Activated T-helper 2 cell treated with anti-CD3 and anti-CD28 coated beads, Interferon-gamma antibody, Interleukin-2, Interleukin-4, amounts not matched to agents 10 μg/mL and 5 μg/mL and 100 μg/mL, durations not matched to agents 14 hours and 24 hours and 36 hours (primary cell): ENCODE measurements at places on chromosomes 6 and 20. TPM values are rescaled to one million over a fixed set of nuclear protein-coding genes. Genes with fewer than 3 reads are reported as not detected.

BTN1A1 gene
- total RNA-seq: not detected in 2 replicates

DNA sequence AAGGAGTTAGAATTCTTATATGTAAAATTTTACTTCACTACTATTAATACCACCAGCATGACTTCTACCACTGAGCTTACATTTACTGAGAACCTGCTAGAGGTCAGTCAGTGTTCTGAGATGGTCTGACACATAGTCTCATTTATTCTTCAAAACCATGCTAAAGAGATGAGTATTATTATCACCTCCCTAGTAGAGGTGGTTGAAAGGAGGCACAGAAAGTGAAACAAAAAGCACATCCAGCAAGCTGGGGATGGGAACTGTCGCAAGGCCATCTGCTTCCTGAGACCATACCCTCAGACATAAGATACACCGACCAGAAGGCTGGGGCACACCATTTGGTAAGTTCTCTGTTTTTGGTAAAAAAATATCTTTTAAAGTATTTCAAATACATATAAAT is 137.7 kb downstream of the INSM1 start:
- H3K36me3 ChIP-seq: peaks cover 47% of the 10 kb centered on the region
- peaks cover 30% of the 10 kb centered on the region for H3K4me1 ChIP-seq
- H3K27me3 ChIP-seq: no peaks in the 10 kb centered on the region
- DNase-seq: no peak
- H3K4me3 ChIP-seq: no peak overlapping the region

PRSS16 gene
- 0.55 and 0.57 TPM in 2 replicates for total RNA-seq

DNA sequence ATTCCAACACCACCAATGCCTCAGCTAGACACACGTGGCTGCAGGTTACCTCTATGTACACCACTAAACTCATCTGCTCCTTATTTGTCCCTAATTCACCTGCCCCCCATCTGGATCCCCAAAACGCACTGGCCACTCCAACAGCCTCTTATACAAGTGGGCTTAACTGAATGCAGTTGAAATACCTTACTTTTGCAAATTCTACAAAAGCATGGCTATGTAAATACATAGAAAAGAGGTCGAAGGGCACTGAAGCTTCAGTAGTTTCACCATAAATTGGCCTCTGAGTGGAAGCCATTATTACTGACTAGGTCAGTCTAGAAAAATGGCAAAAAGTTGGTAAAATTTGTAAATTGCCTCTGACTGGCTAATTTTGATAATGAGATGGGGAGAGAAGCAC is 11.1 kb upstream of the PPP1R3G start:
- no peaks in the 10 kb centered on the region for H3K36me3 ChIP-seq
- DNase-seq: no peak
- H3K27me3 ChIP-seq: peaks cover 21% of the 10 kb centered on the region
- H3K27ac ChIP-seq: no peak overlapping the region

CTCFL gene
- not detected in 2 replicates for total RNA-seq

MYB gene
- total RNA-seq: 82.5 and 84.5 TPM in 2 replicates

DNA sequence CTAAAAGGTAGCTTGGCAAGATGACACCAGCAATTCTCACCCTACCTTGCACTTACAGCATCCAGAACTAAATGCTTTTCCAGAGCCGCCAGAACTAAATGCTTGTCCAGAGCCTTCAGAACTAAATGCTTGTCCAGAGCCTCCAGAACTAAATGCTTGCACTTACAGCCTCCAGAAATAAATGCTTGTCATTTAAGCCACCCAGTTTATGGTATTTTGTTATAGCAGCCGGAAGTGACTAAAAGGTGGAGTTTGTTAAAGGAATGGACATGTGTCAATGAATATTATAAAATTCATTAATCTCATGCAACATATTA is 133.5 kb downstream of the GPX5 start:
- peaks cover 26% of the 10 kb centered on the region for H3K4me1 ChIP-seq
- H3K27ac ChIP-seq: no peak overlapping the region
- H3K27me3 ChIP-seq: peaks cover 59% of the 10 kb centered on the region

NNAT gene
- total RNA-seq: not detected in 2 replicates

DNA sequence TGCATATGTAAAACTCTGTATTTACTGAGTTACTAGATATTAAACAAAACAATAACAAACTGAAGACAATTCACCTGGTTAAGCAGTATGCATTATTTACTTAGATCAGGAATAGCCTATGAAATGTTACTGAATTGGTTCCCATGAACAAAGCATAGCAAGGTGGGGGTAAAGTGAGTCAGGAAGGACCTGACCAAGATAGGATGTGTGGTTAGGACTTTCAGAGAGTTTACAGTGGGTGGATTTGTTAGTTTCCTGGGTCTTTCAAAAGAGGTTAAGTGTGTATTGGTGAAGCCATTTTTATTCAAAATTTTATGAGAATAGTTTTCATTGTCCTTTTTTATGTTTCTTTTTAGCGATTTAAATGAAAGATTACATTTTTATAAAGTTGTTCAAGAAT is 32.9 kb downstream of the TBPL1 start:
- no peak overlapping the region for H3K27ac ChIP-seq
- peaks cover 56% of the 10 kb centered on the region for H3K36me3 ChIP-seq

GRCh38 chr6:110864824-110865223 is 9.8 kb upstream of the AMD1 start:
- no peak overlapping the region for H3K27ac ChIP-seq
- H3K4me3 ChIP-seq: no peak overlapping the region
- H3K27me3 ChIP-seq: no peaks in the 10 kb centered on the region
- peaks cover 8% of the 10 kb centered on the region for H3K4me1 ChIP-seq
- H3K36me3 ChIP-seq: no peaks in the 10 kb centered on the region

DNA sequence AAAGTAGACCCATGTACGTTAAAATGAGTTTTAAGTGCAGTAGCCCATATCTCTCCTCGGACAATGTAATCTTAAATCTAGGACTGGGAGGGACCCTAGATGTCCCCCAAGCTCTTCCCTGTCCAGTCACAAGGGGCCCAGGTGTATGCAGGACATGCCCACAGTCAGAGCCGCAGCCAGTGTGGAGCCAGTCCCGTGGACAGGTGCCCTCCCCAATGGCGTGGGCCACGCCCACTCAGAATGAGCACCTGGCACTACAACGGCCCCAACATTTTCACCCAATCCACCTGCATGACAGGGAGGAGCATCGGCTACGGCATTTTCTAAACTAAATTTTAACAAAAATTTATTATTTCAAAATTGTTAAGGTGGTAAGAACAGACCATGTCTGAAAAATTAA is 53.2 kb downstream of the WDR27 start:
- H3K36me3 ChIP-seq: no peaks in the 10 kb centered on the region
- H3K27ac ChIP-seq: no peak overlapping the region
- H3K27me3 ChIP-seq: no peaks in the 10 kb centered on the region
- no peaks in the 10 kb centered on the region for H3K4me1 ChIP-seq
- no peak overlapping the region for H3K4me3 ChIP-seq

FGD2 gene
- total RNA-seq: 0.64 and 0.87 TPM in 2 replicates

DNA sequence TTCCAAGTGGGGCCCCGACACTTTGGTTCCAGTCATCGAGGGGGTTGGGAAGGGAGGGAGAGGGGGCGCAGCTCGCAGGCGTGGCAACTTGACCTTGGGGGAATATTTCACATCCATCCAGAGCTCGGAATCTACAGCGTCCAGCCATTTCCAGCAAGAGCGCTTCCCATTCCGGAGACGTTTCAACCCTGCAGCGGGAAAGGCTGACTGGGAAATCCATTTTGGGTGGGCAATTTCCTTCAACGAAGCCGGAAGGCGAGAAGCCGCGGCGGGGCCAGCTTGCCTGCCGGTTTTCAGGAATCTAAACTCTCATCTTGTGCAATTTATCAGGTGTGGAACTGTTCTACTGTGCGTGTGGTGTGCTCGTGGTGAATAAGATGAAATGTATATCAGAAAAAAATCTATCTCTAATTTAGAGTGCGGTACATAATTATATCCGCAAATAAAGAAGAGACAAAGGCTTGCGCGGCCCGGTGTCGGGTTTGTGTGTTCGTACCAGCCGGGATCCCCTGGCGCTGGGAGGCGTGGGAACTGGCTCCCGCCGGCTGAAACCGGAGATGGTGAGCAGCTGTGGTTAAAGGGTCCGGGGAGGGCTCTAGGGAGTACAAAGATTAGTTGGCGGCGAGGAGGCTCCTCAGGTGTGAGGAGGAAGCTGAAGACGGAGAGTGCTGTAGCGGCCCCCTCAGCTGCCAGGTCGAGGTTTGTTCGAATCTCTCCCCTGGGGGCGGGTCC is 4.8 kb downstream of the SLC32A1 start:
- peak overlapping the region; percentile 57 for H3K27ac ChIP-seq
- H3K27me3 ChIP-seq: peaks cover 83% of the 10 kb centered on the region
- no peak overlapping the region for H3K4me3 ChIP-seq

DNA sequence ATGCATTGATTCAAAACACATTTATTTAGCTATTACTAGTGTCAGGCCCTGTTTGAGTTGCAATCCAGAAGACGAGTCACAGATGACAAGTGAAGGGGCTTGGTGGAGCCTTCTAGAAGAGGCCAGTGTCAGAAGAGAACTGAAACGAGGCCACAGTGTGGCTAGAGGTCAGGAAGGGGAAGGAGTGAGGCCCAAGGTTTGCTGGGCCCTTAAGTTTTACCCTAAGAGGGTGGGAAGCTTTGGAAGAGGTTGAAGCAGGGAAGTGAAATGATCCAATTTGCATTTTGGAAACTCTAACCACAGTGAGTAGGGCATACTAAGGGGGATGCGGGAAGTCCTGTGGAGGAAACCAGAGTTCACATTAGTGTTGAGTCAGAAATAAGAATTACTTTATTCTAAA is 25.0 kb downstream of the TTK start:
- peaks cover 14% of the 10 kb centered on the region for H3K4me1 ChIP-seq
- H3K36me3 ChIP-seq: peaks cover 60% of the 10 kb centered on the region
- DNase-seq: no peak
- H3K4me3 ChIP-seq: no peak overlapping the region

GRCh38 chr6:166942393-166943168 is 13.8 kb downstream of the RNASET2 start:
- H3K36me3 ChIP-seq: peaks cover 73% of the 10 kb centered on the region
- no peaks in the 10 kb centered on the region for H3K27me3 ChIP-seq
- H3K4me3 ChIP-seq: peak overlapping the region; percentile 56

MYCT1 gene
- not detected in 2 replicates for total RNA-seq

TMEM151B gene
- 0.05 TPM in 1 of 2 replicates, not detected in the other for total RNA-seq

FAXC gene
- 0.25 TPM in 1 of 2 replicates, not detected in the other for total RNA-seq

DNA sequence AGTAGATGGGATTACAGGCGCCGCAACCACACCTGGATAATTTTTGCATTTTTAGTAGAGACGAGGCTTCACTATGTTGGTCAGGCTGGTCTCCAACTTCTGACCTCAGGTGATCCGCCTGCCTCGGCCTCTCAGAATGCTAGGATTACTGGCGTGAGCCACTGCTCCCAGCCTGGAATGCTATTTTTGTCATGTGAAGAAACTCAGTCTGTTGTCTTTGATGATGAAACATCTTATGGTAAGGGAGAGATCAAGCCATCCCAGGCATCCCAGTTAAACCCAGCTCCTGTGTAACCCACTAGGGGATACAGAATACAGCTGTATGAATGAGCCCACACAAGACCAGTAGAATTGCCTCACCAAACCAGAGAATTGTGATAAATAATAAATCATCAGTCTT is 83.6 kb upstream of the RBM24 start:
- no peaks in the 10 kb centered on the region for H3K4me1 ChIP-seq
- no peak for DNase-seq
- no peak overlapping the region for H3K27ac ChIP-seq
- H3K36me3 ChIP-seq: no peaks in the 10 kb centered on the region
- H3K27me3 ChIP-seq: no peaks in the 10 kb centered on the region

DNA sequence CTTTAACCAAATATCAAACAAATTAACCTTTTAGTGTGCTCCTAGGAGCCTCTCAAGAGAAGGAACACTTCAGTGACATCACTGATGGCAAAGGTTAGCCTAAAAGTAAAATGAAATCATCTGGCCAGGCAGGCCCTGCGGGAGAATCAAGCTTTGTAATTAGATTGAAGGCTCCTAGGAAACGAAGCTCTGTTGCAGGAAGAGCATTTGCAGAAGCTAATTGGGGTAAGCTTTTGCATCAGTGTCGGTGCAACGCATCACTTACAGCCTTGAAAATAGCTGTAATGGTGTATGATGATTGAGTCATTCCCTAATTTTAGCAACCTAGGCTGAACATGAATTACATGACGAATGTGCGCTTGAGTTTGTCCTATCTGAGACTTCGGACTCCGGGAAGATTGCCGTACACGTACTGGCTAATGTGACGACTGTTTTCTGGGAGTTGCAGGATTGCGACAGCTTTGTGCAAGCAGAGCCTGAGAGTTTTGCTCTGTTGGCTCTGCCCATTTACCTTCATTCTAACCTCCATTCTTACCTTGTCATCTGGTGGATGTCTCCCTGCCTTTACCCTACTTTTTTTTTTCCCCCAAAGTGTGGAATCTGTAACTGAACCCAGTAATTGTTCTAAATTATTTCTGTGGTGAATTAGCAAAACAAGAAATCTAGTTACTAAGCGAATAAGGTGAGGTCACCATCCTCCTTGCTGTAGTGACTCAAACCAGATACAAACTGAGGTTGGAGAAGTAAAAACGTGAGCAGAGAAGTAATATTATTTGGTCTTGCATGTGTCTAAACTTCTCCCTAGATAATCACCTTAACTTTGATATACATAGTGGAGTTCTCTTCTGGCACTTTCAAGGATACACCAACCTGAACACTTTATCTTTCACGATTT is 675.9 kb upstream of the CITED2 start:
- no peak overlapping the region for H3K27ac ChIP-seq
- DNase-seq: no peak
- H3K4me1 ChIP-seq: no peaks in the 10 kb centered on the region
- H3K27me3 ChIP-seq: no peaks in the 10 kb centered on the region

DNA sequence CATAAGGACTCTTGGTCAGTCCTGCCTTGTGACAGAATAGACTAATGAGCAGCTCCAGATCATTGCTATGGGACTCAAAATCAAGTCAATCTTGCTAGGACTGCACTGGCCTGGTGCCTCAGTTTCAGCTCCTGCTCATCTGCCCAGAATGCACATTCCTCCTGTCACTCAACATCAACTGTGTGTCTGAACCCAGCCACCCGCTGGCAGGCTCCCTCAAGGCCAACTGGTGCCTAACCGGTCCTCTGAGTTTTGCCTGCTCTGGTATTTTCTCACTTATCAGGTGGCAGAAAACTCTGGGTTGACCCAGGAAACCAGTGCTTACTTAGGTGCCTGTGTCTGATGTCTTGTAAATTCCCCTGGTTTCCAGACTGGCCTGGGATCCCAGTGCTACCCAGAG is 297.7 kb downstream of the DHX35 start:
- DNase-seq: no peak
- no peak overlapping the region for H3K27ac ChIP-seq
- no peak overlapping the region for H3K4me3 ChIP-seq
- H3K36me3 ChIP-seq: no peaks in the 10 kb centered on the region
- H3K4me1 ChIP-seq: no peaks in the 10 kb centered on the region

GRCh38 chr20:4082406-4083097 is 67.2 kb upstream of the RNF24 start:
- no peaks in the 10 kb centered on the region for H3K27me3 ChIP-seq
- peak overlapping the region; percentile 26 for H3K4me3 ChIP-seq
- peak; percentile 70 for DNase-seq
- H3K27ac ChIP-seq: peak overlapping the region; percentile 90
- H3K36me3 ChIP-seq: peaks cover 10% of the 10 kb centered on the region
- peaks cover 46% of the 10 kb centered on the region for H3K4me1 ChIP-seq
